NCI-H748 treated with DMSO at 0.1 percent for 48 hours (cell line): ENCODE measurements at places on chromosomes 2 and 18.

DNA sequence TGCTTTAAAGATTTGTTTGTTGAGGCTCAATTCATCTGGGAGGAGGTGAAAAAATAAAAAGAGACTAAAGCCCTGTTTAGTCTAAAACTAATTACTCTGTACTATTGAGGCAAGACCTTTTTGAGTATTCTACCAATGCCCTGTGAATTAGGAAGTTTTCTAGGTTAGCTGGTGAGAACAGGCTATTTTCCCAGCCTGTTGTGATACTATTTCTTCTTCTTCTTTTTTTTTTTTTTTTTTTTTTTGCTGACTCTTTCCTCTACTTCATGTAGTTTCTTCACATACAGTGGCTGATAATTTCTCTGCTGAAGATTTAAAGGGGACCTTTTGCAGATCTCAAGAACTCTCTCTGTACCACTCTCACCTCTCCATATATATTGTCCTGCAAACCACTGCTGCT is 8.8 kb upstream of the TMEM87B start:
- DNase-seq, result no peak

DNA sequence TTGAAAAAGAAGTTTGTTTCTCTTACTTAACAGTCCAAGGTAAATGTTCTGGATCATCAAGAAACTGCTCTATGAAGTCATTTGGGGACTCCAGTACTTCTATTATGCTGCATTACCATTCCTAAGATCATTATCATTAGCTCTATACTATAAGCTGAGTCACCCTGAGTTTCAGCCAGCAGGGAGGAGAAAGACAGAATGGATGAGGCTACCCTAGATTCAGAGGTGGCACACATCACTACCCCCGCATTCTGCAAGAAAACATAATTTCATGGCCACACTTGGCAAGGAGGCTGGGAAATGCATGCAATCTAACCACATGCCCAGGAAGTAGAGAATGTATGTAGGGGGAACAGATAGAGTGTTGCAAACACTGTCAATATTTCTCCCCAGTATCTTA is 16.6 kb upstream of the LNPK start:
- no peak for DNase-seq

DNA sequence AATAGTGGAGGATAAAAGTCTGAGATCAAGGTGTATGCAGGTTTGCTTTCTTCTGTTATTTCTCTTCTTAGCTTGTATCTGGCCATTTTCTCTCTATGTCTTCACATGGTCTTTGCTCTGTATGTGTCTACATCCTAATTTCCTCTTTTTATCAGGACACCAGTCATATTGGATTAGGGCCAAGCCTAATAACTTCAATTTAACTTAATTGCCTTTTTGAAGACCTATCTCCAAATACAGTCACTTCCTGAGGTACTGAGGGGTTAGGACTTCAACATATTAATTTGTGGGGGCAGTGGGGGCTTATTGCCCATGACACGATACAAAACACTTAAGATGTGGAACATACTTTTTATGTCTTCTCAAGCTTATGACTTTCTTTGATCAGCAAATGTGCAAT is 632.9 kb upstream of the CELF4 start:
- peak; percentile 83 for DNase-seq

DNA sequence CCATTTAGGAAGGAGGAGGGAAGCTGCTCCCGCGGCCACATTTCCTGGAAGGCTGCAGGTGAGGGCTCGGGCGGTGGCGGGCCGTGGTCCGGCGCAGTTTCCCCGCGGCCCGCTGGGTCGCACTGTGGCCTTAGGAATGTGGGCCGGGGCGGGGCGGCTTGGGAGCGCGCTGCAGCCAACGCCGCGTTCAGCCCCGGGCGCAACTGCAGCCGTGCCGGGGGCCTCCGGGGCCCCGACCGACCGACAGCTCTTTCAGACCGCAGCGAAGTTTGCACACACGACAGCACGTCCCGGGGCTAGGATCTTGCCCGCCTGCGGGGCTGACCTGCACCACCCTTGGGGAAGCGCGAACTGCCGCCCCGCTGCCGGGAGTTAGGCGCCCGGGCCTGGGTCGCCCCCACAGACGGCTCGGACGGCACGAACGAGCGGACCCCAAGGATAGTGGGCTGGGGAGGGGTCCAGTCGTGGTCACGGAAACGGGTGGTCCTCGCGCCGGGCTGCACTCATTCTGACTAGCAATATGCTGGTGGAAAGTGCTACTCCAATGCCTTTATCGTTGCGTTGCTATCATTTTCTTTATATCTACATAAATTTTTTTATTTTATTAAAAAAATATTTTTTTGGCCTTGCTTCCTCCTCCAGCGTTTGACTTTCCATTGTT is 69.9 kb upstream of the DLX2 start:
- peak; percentile 72 for DNase-seq

- no peak for DNase-seq
These were observed 109.3 kb downstream of the MBP start for GRCh38 chr18:77023102-77023782.

DNA sequence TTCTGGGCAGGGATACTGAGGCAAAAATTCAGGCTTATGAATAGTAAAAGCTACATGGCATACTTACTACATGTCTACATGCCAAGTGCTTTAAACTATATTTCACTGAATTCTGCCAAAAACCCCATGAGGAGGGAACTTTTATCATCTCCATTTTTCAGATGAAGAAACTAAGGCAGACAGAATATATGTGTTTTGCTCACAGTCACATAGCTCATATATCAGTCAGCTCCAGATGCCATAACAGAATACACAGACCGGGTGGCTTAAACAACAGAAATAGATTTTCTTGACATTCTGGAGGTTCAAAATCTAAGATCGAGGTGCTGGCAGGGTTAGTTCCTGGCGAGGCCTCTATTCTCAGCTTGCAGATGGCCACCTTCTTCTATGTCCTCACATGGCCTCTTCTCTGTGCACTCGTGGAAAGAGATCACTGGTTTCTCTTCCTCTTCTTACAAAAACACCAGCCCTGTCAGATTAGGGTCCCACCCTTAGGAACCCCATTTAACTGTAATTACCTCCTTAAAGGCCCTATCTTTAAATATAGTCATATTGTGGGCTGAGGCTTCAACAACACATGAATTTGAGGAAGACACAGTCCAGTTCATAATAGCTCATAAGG is 27.1 kb upstream of the CREB1 start:
- no peak for DNase-seq

DNA sequence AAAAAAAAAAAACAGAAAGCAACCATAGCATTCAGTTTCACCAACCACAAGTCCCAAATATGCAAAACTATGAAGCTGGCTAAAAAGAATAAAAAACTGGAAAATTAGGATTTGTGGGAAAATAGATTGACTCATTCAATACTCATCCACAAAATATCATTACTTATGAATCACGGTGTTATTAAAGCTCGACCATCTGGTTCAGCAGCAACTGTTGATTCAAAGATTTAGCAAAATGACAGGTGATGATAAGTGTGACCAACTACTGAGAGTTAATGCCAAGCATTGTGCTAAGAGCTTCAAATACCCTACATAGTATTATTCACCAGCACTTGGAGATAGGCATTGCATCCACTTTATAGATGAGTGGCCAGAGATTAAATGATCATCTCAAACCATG is 26.2 kb upstream of the XDH start:
- no peak for DNase-seq

DNA sequence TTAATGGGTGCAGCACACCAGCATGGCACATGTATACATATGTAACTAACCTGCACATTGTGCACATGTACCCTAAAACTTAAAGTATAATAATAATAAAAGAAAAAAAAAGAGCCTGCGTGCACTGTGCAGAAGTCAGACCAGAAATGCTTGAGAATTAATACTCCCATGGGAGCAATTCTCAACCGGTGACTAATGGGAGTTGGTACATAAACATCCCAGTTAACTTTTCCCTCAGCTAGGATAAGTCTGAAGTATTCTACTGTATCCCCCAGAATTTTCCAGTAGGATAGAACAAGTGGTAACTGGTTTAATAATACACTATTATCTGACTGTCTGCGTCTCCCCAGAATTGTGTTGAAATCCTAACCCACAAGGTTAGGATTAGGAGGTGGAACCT is 113.6 kb upstream of the COL5A2 start:
- no peak for DNase-seq

DNA sequence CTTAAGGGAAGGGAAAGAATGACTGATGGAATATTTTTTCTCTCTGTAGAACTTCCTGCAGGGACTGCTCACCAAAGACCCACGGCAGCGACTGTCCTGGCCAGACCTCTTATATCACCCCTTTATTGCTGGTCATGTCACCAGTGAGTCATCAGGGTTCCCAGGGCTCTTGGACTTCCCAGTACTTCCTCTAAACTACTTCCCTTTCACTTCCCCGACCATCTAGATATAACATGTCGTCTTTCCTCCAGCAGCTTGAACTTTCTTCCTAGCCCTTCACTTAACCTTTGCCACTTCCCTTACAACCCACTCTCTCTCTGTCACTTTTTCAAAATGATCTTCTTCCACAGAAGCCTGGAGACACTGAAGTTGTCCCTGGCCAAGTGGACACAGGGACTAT is 7.2 kb downstream of the STK36 start:
- DNase-seq, result no peak

- peak; percentile 28 for DNase-seq
These were observed 916 bp downstream of the TAF4B start for GRCh38 chr18:26227051-26227670.

DNA sequence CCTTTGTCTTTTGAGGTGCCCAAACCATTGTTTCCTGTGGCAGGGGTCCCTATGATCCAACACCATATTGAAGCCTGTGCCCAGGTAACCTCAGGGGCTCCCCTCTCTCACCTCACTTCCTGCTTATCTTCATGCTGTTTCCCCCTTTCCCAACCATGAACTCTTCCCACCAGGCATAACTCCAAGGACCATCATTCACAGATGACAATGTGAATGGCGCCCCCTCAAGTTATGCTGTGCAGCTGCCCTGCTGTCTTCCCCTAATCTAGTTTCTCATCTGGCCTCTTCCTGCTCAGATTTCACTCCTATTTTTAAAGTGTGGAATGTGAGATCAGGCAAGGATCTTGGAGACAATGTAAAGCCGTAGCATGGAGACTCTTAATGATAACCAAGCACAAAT is 1.4 kb downstream of the GMPPA start:
- no peak for DNase-seq

- no peak for DNase-seq
These were observed 852.1 kb downstream of the CNTNAP5 start for GRCh38 chr2:124877141-124877577.

- DNase-seq, result no peak
These were observed 237.5 kb downstream of the LDLRAD4 start for GRCh38 chr18:13455960-13456481.

GRCh38 chr18:32310101-32310500 is 120.3 kb downstream of the MEP1B start:
- peak; percentile 20 for DNase-seq

DNA sequence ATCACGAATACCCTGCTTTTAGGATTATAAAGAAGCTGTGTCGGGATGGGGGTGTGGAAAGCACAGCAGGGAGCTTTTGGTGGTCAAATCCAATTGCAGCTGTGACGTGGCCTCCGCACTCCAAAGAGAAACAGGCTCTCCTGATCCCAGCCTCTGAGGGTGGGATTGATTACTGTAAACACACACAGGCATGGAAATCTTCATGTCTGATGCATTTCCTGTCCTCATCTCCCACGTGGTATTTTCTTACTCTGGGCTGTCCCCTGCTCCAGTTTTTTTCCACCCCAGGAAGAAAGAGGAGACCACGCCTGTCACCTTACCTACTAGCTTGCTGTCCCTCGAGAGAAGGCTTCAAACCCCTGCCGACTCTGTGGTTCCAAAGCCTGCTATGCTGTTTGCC is 22.7 kb downstream of the RNF152 start:
- DNase-seq, result no peak

GRCh38 chr2:198374375-198375082 is 570.1 kb downstream of the PLCL1 start:
- peak; percentile 49 for DNase-seq

DNA sequence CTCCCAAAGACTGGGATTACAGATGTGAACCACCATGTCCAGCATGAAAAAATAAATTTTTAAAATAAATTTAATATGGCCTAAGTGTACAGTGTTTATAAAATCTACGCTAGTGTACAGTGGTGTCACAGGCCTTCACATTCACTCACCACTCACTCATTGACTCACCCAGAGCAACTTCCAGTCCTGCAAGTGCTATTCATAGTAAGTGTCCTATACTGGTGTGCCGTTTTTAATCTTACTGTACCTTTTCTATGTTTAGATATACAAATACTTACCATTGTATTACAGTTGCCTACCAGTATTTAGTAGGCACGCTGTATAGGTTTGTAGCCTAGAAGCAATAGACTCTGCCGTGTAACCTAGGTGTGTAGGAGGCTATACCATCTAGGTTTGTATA is 291.6 kb upstream of the STON1 start:
- no peak for DNase-seq

GRCh38 chr2:64765160-64765805 is 111.6 kb upstream of the SERTAD2 start:
- DNase-seq, result no peak

DNA sequence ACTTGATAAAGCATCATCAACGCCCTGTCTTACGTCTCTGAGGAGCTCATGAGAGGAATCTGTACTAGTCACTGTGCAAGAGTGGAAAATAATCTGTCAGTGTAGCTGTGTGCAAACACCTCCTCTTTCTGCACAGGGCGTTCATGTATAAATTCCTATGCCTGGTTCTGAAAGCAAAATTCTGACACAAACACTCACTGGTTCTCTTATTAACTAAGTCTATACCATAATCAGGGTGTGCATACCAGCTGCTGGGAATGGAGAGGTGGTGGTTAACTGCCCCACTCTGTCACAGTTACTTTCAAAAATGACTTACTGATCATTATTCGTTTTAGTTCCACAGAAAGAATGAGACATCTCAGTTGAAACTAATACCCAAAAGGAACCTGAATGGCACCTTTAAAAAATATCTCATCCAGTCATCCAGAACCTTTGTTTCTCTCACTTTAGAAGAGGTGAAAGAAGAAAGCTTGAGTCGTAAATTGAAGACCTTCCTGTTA is 35.7 kb downstream of the STK39 start:
- no peak for DNase-seq

DNA sequence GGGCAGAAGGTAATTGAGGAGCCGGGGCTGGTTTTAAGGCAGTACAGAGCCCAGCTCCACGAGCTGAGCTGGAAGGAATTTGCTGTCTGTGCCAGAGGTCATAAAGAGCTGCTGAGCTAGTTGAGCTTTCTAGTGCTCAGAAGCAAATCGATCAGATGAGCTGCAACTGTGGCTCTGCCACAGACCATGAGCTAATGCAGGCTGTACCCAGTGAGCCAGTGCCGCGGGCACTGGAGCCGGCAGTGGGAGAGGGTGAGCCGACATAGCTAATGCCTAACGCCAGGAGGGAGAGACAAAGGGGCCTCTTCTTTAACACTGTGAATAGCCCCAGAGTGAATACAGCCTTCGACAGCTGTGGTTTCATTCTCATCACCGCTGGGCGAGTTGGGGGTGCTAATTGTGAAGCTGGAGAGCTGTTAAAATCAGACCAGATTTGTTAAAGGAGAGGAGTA is 410.1 kb upstream of the TCF4 start:
- no peak for DNase-seq
